ENCODE measurements at places on chromosomes 3 and 15.
A peak's percentile ranks its signal among the peaks of the same experiment; 100 is the strongest.

- DNase-seq = no peak
Observed at GRCh38 chr3:123229145-123229544, 27.4 kb downstream of the SEC22A start.

GRCh38 chr15:76678766-76679165 lies 226.4 kb downstream of the SCAPER start:
- DNase-seq = no peak

DNA sequence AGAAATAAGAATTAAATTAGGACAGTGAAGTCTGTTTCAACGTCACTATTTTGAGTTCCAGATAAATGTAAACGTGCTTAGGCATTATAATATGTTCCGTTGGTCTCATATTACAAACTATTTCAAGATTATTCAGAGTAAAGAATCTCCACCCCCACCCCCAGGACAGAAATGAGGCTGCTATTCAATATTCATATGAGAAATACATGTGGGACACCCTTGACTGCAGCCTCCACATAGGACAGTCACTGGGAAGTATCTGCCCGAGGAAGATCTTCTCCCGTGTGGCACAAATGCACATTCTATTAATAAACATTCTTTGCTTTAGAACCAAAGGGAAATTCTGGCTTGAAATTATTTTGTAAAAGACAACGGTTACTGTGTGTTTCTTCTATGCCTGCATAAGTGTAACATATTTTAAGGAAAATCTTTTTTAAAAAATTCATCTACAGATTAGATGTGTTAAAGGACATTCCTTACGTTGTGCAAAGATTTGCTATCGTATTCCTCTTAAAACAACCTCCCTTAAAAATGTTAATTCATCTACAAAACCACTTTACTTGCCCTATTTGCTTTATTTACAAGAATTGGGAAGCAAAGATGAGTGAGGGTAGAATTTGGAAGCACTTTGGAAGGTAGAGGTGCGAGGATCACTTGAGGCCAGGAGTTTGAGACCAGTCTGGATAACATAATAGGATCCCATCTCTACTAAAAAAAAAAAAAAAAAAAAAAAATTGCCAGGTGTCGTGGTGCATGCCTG lies 148.3 kb upstream of the SOX14 start:
- no peak for DNase-seq

DNA sequence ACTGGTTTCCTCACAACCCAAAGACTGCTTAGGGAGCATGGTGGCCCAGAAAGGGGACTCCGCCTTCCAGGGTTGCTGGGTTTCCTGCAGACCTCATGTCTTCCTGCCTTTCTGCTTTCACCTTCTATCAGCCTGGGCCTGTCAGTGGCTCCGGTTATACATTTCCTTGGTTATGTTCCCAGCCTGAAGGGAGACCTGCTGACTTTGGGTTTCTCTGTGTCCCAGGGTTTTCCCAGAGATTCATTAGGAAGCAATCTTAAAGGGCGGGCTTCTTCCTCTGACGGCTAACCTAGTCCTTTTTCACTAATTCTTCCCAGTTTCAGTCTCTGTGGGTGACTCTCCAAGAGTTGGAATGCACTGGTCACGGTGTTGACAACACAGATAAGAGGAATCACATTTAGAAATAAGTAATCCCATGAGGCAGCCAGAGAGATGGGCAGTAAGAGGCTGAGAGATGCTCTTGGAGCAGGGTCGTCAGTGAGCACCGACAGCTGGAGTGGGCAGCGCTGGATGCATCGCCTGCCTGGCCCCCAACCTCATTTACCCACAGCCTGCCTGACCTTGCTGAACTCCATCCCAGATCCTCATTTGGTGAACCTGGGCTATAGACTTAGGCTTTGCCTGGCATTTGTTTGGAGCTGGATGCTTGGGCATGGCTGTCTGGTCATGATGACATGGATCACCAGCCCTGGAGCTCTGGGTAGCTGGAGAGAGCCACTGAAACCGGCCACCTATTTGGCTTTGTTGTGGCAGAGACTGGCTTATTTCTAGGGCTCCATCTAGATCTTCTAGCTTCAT lies 10.0 kb upstream of the EHD4 start:
- no peak for DNase-seq

- no peak for DNase-seq
Observed at GRCh38 chr3:140128217-140128616, 193.2 kb downstream of the CLSTN2 start.

GRCh38 chr15:66935688-66936087 lies 129.7 kb upstream of the SMAD3 start:
- no peak for DNase-seq

- no peak for DNase-seq
Observed at GRCh38 chr15:64800476-64800875, 25.0 kb downstream of the PIF1 start.

- no peak for DNase-seq
Observed at GRCh38 chr15:99965376-99965775, 232.1 kb upstream of the LYSMD4 start.

- DNase-seq = no peak
Observed at GRCh38 chr15:64476550-64476949, 16.2 kb downstream of the ZNF609 start.

GRCh38 chr15:89455535-89455934 lies 40.8 kb downstream of the RHCG start:
- no peak for DNase-seq

DNA sequence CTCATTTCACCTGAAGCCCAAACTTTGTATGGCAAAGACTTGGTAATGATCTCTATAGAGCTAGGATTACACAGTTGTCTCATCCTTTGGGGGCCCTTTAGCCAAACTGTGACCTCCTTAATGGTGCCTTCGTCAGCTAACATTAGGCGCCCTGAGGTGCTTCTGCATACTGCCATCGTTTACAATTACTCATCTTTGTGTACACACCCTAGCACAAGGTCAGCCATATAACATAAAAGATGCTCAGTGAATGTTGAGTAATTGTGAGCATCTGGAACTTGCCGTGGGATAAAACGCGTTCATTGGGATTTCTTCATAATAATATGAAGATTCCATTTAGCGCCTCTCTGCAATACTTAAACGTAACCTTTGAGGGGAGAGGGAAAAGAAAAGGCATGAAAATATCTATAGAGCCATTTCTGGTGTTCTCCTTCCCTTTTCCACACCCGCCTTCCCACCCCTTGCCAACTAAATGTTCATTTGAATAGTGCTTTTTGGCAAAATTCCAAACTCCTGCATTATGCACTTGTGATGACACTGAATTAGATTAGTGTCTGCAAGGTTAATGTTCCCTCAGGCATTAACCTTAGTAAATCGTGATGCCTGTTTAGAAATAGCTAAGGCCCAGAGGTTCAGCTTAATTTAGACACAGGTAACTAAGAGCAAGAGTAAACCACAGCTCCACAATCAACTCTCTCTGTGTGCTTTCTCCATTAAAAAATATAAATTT lies 990 bp upstream of the ZNF148 start:
- DNase-seq = no peak

- no peak for DNase-seq
Observed at GRCh38 chr3:71728632-71729342, 3.6 kb upstream of the EIF4E3 start.

DNA sequence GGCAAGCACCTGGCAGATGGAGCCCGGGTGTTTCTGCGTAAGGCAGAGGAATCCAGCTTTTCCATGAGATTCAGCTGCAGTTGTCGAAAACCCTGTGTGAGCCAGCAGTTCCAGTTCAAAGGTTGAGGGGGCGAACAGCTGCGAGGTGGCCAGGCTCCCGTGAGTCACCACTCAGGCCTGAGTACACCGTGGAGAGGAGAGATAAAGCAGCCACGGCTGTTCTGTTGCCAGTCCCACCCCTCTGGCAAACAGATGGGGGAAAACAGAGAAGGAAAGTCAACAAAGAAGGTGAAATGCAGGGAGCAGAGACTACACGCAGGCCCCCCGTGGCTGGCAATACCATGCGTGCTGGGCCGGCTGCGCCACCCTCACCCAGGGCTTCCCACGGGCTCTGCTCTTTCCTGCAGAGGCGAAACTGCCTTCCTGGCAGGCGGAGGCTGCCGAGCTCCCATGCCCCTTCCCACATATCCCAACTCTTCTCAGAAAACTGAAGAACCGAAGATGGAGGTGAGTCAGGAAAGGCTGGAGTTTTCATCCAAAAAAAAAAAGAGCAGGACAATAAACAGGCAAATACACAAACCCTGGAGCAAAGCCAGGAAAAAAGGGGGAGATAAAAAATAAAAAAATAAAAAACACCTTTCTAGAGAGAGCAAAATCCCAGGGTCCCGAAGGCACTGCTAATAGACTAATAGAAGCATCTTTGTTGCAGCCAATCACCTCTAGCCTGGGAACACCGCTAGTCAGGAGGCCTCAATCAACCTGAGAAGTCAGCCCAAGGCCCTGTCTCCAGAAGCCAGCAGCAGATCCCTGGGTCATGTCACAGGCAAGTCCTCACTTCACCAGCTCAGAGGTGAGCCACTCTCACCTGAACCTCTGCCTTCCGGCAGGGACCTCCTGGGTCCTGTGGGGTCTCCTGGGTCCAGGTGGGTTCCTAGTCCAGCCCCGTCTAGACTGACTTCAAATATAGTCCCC lies 37.7 kb downstream of the FAM174B start:
- DNase-seq = no peak

- no peak for DNase-seq
Observed at GRCh38 chr15:46207341-46207740, 572.5 kb downstream of the SQOR start.

GRCh38 chr3:98817547-98818041 lies 54.5 kb downstream of the ST3GAL6 start:
- no peak for DNase-seq

DNA sequence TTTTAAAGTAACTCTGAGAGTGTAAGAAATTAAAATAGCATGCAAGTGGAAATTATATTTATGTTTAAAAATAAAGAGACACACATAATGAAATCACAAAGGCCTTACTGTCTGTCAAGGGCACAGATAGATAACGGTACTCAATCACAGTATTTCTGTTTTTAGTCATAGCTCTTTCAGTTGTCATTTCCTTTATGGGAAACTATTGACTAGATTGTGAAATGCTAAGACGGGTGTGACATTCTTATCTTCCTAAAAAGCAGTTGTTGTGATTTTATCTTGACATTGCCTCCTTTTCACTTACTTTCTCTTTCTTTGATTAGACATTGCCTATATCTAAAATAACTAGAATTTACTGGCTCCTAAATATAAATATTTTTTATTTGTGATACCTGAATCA lies 100.1 kb upstream of the PLSCR5 start:
- DNase-seq = no peak

GRCh38 chr15:45719490-45719889 lies 84.7 kb downstream of the SQOR start:
- no peak for DNase-seq

DNA sequence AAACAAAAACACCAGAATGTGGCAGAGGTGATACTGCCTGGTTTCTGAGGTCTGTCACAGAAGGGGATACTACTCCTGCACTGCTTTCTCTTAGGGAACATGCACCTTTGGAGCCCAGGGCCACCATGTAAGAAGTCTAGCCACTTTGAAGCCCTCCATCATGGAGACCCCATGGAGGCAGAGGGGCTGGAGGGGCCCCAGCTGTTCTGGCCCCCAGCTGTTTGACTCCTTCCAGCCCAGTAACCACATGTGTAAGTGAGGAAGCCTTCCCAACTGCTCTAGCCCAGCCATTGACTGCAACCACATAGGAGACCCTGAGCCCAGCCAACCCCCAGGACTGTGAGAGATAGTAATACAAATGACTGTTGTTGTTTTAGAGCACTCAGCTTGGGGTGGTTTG lies 9.0 kb upstream of the IGDCC4 start:
- no peak for DNase-seq

GRCh38 chr3:152574461-152575079 lies 260.4 kb upstream of the P2RY1 start:
- no peak for DNase-seq

DNA sequence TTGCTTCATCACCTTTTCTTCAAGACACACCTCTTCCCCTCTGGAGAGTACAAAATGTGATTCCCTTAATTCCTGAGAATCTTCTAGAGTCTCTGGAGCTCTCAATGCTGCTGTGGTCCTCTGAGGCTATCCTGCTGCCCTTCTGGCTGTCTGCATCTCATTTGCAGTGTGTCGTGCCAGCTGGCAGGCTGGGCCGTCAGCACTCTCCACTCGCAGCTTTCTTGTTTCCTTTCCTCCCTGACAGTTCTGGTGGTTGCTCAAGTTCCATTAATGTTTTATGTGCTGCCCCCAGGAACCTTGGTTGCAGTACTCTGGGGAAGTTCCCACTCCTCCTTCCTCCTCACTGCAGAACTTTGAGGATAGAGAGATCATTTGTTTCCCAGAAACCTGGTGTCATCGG lies 210.8 kb upstream of the ROPN1 start:
- DNase-seq = no peak

GRCh38 chr3:154316974-154317767 lies 7.1 kb downstream of the DHX36 start:
- DNase-seq = no peak

GRCh38 chr3:131361464-131362421 lies 19.8 kb upstream of the NUDT16 start:
- DNase-seq = no peak

DNA sequence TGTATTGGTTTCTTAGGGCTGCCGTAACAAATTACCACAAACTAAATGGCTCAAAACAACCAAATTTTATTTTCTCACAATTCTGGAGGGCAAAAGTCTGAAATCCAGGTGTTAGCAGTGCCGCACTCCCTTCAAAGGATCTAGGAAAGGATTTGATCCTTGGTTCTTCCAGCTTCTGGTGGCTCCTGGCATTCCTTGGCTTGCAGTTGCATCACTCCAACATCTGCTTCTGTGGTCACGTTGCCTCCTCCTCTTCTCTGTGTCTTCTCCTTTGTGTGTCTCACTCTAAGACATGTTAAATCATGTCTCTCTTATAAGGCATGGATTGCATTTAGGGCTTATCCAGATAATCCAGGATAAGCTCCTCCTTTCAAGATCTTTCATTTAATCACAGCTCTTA lies 262.2 kb downstream of the MEX3B start:
- DNase-seq = no peak

DNA sequence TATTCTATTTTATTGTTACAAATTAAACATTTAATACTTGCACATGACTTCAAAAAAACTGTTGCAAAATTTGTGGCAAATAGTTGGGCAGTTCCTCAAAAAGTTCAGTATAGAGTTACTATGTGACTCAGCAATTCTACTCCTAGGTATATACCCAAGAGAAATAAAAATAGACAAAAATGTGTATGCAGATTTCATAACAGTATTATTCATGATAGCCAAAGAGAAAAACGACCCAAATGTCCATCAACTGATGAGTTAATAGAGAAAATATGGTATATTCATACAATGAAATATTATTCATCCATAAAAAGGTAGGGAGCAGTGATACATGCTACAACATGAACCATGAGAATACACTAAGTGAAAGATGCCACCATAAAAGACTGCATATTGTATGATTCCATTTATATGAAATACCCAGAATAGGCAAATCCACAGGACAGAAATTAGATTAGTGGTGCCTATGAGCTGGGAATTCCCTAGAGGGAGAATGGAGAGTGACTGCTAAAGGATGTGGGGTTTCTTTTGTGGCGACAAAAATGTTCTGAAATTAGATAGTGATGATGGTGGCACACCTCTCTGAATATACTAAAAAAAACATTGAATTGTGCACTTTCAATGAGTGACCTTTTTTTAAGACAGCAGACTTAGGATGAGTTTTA lies 31.6 kb upstream of the CLASP2 start:
- no peak for DNase-seq

- DNase-seq = peak; percentile 3
Observed at GRCh38 chr3:10594915-10595314, 89.5 kb upstream of the ATP2B2 start.

GRCh38 chr3:174346141-174346540 lies 513.0 kb upstream of the NAALADL2 start:
- DNase-seq = no peak
